ENCODE measurements at places on chromosomes 11 and 22. TPM values are rescaled to one million over a fixed set of nuclear protein-coding genes. Genes with fewer than 3 reads are reported as not detected.
A peak's percentile ranks its signal among the peaks of the same experiment; 100 is the strongest.

The MMP12 gene
- not detected for total RNA-seq

- no peak for DNase-seq
Measured at GRCh38 chr11:30501744-30502143, 84.4 kb downstream of the MPPED2 start.

GRCh38 chr11:122204206-122204605, 88.2 kb upstream of the BLID start:
- DNase-seq = no peak

The CASP5 gene
- not detected for total RNA-seq

DNA sequence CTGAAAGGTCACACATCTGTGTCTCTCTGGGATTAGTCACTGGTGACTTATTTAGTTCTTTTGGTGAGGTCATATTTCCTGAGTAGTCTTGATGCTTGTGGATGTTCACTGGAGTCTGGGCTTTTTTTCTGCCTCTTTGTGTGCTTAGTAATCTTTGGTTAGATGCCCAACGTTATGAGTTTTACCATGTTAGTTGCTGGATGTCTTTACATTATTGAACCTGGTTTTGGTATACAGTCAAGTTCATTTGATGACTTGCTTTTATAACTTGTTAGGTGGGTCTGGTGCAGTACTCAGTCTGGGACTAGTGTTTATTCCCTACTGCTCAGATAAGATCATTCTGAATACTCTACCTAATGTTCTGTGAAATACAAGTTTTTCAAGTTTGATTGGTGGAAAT, 26.2 kb upstream of the SLC37A2 start:
- DNase-seq = no peak

GRCh38 chr11:37497326-37497725, 899.3 kb upstream of the RAG2 start:
- DNase-seq = no peak

DNA sequence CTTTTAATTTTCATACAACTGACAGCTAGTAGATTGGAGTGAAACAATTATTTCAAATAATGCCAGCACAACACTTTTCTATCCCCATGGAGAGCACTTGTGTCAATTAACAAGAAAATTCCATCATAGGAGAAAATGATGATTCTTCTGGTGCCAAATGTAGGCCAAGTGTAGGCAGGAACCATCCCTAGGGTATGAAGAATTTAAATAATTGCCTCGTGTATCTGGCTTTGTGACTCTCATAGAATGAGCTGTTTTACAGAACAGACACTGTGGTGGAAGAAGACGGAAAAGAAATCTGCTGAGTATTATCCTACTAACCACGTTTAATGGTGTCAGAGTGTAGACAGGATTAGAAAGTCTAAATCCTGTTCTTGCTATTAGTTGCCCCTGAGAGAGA, 1542.2 kb downstream of the LRRC4C start:
- no peak for DNase-seq

- no peak for DNase-seq
Measured at GRCh38 chr11:86999859-87000753, 37.6 kb upstream of the TMEM135 start.

The GAL gene
- not detected for total RNA-seq

DNA sequence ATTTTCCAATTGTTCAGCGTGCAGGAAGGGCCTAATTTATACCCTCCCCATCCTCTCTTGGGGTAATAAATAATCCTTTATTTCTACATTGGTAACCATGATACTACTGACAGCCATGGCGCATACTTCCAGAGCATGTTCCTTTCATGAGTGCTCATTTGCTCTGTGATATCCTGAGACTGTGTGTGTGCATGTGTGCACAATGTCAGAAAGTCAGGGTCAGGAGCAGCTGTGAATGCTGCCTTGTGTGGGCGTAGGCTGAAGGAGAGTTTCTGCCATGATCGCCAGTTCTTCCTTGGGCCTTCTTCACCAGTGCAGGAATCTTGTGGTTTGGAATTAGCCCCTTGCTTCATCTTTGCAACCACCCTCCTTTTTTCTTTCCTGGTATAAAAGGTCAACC, 10.2 kb downstream of the TUBA8 start:
- no peak for DNase-seq

DNA sequence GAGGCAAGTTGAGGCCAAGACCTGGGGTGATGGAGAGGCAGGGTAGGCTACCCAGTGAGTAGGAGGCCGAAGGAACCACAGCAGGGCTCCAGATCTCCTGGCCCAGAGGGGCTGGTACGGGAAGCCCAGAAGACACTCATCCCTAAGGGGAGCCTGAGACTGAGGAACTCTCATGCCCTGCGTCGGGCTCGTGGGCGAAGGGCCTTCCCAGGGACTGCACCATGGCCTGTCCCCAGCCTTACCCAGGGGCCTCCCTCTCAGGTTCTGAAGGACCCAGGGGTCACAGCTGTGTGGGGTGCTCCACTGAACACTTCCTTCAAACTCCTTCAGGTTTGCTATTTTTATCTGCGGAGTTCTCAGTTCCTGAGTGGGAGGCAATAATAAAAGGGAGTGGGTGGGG, 15.8 kb upstream of the SYT12 start:
- DNase-seq = no peak

The KCNK4 gene
- 2.0 TPM for total RNA-seq

- DNase-seq = no peak
Measured at GRCh38 chr22:25823276-25823675, 81.3 kb downstream of the MYO18B start.

The CHKB gene
- total RNA-seq = 29.0 TPM

DNA sequence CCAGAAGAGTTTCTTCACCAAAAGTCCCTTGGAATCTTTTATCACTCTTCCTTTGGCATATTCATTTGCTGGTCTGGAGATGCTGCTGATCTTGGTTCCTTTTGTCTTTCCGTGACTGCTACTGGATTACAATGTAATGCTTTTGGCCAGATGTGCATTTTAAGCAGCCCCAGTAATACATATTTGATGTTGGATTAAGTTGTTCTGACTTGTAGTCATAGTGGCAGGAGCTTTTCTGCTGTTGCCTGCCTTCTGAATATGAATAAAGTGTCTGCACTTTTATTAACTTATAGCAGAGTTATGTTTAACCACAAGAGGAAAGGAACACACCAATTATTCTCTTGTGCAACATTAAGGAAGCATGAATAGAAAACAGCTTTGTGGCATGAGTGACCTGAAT, 360.0 kb upstream of the DDI1 start:
- no peak for DNase-seq

The PKP3 gene
- 0.73 TPM for total RNA-seq

- no peak for DNase-seq
Measured at GRCh38 chr11:65404638-65405339, 17.8 kb upstream of the NEAT1 start.

- no peak for DNase-seq
Measured at GRCh38 chr11:111966678-111967077, 29.5 kb downstream of the DIXDC1 start.

DNA sequence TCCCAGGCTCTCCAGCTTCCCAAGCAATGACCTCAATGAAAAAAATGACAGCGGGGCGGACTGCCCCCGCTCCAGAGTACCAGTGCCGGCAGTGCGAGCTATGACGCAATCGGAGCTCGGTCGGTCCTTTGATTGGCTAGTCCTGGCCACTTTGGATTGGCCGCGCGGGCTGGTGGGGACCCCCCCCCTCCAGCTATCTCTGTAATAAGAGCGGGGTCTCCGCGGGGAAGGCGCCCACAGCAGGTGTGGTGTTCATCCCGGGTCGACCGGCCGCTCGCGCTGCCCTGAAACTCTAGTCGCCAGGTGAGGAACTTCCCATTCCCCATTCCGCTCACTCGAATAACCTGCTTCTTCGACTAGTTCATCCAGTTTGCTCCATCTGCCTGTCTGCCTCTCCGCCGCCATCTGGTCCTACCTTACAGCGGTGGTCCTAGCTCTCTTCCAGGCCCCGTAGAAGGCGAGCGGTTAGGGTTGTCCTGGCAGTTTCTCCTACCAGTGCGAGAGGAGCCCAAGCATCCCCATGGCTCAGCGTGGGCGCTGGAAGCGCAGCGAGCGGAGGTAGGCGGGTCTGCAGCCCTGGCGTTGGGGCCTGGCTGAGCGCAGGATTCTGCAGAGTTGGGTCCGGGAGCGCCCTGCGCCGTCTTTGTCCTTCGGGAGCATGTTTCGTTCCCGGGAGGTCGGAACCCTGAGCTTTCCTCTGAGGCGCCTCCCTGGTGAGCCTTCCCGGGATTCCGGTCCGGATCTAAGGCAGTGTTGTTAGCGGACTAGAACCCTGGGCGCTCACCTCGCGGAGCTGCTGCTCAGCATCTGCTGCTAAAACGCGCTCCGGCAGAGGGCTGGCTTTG, at the start of gene CALCB:
Gene CALCB (plus strand): TSS at position 233 of the 845 bp plus-strand sequence. CDS start 1,126 bp downstream, outside the sequence.
- peak; percentile 39 for DNase-seq

The TRIM49C gene
- total RNA-seq = not detected

The RBMXL2 gene
- 0.64 TPM for total RNA-seq

GRCh38 chr11:86978247-86978646, 23.1 kb upstream of the FZD4 start:
- no peak for DNase-seq

DNA sequence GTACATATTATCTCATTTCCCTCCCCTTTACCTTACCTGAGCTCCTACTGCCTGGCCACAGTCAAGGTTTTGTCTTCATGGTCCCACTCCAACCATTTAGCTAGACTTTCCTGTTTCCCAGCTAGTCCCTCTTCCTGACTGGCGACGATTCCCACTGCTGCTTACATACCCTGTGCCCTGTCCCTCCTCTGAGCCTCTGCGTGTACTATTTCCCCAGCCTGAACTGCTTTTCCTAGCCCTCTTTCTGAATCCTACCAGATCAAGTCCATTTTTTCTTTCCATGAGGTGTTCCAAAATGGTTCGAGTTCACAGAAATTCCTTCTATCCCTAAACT, 23.4 kb downstream of the MRPL16 start:
- DNase-seq = no peak

GRCh38 chr11:36233204-36233603, 56.0 kb downstream of the COMMD9 start:
- no peak for DNase-seq

DNA sequence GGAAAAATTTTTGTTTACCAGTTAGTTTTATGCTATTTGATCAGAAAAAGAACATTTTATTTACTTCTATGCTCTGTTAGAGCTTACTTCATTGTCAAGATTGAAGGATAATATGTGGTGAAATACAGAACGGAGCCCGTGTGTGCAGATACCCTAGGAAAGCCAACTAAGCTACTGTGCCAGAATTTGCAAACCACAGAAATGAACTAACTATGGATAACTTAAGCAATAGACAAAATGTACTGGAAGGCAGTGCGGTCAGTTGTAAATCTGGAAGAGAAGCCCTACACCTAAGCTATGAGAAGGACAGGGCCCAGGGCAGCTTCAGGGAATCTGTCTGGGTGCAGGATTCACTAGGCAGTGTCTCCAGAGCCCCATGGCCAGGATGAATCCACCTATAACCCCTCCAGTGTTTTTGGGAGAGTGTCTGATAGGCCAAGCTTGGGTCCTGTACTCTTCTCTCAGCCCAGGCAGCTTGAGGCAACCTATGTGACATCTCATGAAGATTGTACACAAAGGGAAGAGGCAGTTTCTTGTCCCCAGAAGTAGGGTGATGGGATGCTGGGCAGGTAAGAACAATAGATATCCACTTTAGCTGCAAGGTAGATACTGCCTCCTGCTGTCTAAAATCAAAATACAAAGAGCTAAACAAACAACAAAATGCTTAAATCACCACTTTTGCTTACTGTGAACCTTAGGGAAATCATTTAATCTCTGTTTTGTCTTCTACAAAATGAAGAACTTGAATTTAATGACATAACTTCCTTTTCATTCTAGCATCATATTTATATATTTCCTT, 12.1 kb downstream of the MMP7 start:
- DNase-seq = no peak

All from cerebellum (tissue), 4 donors.